ENCODE measurements at places on chromosomes 4 and X.

GRCh38 chrX:19904778-19905367, 17.5 kb upstream of the SH3KBP1 start:
- no peak for DNase-seq

GRCh38 chrX:81708487-81708886, 506.6 kb downstream of the SH3BGRL start:
- DNase-seq: no peak

DNA sequence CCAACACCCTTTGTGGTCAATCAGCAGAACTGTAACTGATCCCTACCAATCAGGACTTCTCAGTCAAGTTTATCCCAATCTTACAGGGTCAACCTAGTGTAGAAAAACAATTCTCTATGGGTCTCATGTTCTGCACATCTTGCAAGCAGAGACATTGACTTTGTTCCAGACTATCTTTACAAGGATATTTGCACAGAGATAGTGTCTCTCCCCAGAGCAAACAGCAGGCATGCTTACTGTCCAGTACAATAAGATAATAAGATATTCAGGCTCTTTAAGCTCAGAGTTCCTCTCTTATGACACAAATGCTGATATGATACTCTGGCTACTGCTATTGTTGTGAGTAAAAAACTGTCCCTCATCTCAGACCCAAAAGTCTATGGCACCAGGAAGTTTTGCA, 53.2 kb downstream of the ACSL4 start:
- no peak for DNase-seq

DNA sequence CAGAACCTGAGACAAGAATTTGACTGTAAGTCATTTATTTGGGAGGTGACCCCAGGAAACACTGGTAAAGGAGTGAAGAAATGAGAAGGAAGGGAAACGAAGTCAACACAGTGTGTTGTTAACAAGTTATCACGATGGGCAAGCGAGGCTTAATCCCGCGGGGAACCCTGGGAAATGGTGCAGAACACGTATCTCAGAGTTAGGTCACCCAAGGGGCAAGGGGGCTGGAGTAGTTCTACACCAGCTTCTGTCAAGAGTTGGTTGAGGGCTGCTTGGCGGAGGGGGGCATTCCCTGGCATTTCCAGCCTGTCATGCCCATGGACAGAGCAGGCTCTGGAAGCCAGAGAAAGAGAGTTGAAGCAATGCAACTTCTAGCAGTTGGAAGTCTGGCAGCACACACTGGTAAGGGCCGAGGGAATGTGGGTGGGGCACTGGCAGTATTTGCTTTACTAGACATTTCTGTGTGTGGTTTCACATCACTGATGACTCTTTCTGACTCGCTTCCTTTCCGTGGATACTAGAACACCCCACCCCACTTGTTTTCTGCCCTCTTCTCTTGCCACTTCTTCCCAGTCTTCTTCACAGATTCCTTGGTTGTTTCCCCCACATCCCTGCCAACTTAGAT, 52.2 kb upstream of the ADGRG2 start:
- no peak for DNase-seq

GRCh38 chr4:183185018-183185417, 86.0 kb downstream of the WWC2 start:
- no peak for DNase-seq

DNA sequence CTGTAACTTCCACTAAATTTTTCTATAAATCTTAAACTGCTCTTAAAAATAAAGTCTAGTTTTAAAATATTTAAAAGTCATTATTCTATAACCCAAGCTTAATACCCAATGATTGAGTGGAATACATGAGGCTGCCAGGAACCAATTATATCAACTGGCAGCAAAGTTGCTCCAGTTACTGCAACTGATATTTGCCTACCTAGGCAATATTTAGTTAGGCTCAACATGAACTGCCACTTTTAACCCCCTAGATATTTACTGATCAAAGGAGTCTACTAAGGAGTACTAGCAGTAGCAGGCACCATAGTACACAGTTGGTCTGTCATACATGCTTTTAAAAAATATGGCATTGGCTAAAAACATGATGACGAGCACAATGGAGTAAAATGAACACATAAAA, 29.9 kb upstream of the RADX start:
- DNase-seq: no peak

- no peak for DNase-seq
These were observed 271.9 kb upstream of the GATB start for GRCh38 chr4:152032722-152033131.

DNA sequence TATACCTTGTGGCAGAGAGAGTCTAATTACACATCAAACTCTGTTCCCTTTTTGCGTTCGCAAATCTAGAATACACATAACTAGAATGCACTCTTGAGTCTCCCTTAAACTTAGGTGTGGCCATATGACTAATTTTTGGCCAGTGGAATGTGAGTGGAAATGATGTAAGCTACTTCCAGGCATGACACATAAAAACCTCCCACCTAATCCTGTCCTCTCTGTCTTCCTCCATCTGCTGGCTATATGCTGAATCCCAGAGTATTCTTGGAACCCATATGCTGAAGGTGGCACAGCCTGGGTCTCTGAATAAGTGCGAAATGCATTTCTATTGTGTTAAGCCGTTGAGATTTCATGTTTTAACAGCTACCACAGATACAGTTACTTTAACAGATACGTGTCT, 269.9 kb upstream of the NRK start:
- no peak for DNase-seq

- DNase-seq: no peak
These were observed 29.4 kb upstream of the KIAA0232 start for GRCh38 chr4:6753103-6753560.

- no peak for DNase-seq
These were observed 44.3 kb downstream of the HSD17B13 start for GRCh38 chr4:87278335-87278794.

- no peak for DNase-seq
These were observed 285.0 kb upstream of the AADAT start for GRCh38 chr4:170374770-170375169.

DNA sequence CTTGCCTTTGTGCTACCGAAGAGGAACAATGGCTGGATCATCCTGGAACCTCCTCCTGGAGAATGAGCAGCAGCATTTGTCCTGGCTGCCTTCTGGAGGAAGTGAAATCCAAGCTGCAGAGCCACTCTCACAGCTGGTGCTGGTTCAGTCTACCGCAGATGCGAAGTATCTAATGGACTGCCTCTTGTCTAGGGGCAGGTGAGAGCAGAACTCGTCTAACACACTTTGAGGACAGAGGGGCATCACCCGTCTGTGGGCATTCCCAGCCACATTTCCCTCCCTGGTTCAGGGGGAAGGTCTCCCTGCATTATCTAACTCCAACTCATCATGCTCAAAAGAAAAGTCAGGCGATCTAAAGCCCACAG, 338.2 kb upstream of the GATB start:
- DNase-seq: no peak

DNA sequence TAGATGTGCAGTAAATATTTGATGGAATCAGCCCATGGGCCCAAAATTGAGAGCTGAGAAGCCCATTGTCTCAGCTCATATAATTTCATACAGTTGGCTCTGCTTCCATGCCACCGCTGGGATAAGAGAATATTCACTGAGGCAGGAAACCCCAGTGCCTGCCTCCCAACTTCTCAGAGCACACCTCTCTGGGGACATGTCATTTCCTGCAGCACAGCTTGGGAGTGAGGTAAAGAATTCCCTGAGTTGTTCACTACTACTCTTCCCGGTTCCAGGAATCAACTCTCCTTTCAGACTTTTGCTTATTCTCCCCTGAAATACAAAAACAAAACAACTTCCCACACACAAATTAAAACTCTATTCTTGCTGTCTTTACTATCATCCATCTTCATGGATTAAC, 389.3 kb downstream of the MAPK10 start:
- no peak for DNase-seq

GRCh38 chr4:184540307-184540706, 66.0 kb upstream of the IRF2 start:
- no peak for DNase-seq

- no peak for DNase-seq
These were observed 1.5 kb downstream of the GRID2 start for GRCh38 chr4:92305148-92305877.

- DNase-seq: no peak
These were observed 7.3 kb downstream of the LIMCH1 start for GRCh38 chr4:41545238-41545637.

DNA sequence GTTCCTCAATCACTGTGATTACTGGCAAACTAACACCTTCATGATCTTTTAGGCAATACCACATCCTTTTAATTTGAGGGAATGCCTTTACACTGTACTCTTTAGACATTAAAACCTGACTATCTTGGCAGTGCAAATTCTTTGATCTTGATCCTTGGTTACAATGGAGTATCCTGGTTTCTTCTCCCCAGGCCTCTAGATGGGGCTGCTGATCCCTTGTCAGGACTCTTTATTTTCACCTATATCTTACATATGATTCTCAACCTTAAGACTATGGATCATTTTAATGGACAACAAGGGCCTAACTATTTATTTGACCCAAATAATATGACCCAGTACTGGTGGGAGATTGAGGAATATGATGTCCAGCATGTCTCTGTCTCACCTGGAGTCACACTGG, 1005.5 kb upstream of the INTU start:
- no peak for DNase-seq

DNA sequence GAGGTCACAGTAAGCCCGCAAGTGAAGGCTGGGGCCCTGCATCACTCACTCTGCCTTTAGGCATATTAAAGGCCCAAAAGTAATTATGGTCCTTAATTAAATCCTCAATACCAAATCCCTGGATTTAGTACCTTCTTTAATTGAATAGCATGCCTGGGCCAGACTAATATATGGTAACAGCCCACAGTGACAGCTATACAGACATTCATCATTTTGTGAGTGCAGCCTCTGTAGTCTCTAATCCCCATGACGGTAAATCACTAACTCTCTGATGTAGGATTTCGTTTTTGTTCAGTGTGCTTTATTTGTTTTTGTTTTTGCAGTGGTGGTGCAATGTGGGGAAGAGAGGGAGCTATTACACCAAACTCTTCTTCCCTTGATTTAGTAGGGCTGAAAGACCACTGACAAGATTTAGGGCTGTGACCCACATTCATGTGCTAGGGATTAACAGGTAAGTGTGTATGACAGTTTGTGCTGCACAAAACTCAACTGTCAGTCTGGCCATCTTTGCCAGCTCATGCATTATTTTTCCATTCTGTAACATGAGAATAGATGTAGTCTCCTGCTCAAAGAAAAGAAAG, 60.6 kb upstream of the SLC39A8 start:
- DNase-seq: no peak

GRCh38 chr4:41436419-41436818, 101.5 kb upstream of the LIMCH1 start:
- no peak for DNase-seq

DNA sequence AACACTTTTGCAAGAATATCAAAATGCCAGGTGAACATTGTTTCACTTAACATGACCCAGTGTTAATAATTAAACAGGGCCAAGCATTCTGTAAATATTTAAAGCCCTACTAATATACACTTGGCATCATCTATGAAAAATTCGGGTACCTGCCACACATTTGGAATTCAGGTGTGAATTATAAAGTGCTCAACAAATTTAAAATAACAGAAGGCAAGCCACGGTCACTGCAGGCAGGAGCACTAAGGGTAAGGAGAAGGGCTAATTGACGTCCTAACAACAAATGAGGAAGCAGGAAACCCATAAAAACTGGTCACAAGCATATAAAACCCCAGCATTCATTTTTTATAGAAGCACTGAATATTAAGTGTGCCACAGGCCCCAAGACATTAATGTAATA, 43.8 kb upstream of the CPEB2 start:
- DNase-seq: no peak

- no peak for DNase-seq
These were observed 95.9 kb downstream of the WDFY3 start for GRCh38 chr4:84870398-84871163.

- DNase-seq: no peak
These were observed 55.7 kb downstream of the NDNF start for GRCh38 chr4:121016611-121017010.

GRCh38 chr4:148305751-148306150, 136.5 kb downstream of the NR3C2 start:
- DNase-seq: no peak

- no peak for DNase-seq
These were observed 5.4 kb downstream of the CPLX1 start for GRCh38 chr4:820230-821172.

- DNase-seq: no peak
These were observed 1088.5 kb upstream of the INTU start for GRCh38 chr4:126544276-126544675.

DNA sequence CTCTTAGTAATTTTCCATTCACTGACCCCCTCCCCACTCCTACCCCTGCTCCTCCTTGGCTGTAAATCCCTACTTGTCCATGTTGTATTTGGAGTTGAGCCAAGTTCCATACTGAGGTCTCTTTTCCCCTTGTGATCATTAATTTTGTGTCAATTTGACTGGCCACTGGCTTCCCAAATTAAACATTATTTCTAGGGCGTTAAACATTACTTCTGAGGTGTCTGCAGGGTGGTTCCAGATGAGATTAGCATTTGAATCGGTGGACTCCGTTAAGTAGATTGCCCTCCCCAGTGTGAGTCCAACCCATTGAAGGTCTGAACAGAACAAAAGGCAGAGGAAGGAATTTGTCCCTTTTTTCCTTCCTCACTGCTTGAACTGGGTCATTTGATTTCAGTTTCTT, 25.7 kb downstream of the SLC39A8 start:
- no peak for DNase-seq

DNA sequence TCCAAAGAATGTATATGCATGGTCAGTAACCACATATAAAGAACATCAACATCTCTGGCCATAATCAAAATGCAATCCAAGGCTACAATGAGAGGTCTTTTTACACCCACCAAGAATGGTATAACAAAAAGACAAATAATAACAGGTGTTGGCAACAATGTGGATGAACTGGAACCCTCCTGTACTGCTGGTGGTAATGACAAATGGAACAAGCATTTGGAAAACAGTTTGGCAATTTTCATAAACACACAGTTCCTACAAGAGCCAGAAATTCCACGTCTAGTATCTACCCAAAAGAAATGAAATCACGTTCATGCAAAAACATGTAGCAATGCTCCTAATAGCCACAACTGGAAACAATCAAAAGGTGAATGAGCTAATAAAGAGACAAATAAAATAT, 11.7 kb downstream of the UGT2B4 start:
- no peak for DNase-seq

- DNase-seq: no peak
These were observed 627.0 kb downstream of the BCOR start for GRCh38 chrX:39470588-39471407.

- DNase-seq: no peak
These were observed 56.3 kb upstream of the LCORL start for GRCh38 chr4:18077808-18078207.

DNA sequence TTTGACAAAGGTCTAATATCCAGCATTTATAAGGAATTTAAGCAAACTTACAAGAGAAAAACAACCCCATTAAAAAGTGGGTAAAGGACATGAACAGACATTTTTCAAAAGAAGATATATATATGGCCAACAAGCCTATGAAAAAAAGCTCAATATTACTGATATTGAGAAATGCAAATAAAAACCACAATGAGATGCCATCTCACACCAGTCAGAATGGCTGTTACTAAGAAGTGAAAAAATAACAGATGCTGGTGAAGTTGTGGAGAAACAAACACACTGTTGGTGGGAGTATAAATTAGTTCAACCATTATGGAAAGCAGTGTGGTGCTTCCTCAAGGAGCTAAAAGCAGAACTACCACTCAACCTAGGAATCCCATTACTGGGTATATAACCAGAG, 91.6 kb upstream of the EFHC2 start:
- DNase-seq: no peak
